ENCODE measurements at places on chromosomes 5 and 9.

DNA sequence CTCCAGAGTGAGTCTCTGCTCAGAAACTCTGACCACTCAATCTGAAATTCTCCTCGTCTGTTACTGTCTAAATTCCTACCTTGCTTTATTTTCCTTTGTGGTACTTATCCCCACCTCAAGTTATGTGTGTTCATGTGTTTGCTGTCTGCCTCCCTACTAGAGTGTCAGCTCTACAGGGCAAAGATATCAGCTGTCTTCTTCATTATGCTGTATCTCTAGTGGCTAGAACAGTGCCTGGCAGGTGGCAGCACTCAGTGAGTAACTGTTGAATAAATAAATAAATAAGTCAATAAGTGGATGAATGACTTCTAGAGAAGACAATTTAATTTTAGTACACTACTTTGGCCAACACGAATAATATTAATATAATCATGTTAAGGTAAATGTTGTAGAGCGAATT is 92.3 kb downstream of the BOD1 start:
- DNase-seq: no peak

GRCh38 chr5:122978644-122979297 is 57.8 kb downstream of the PPIC start:
- DNase-seq: no peak

DNA sequence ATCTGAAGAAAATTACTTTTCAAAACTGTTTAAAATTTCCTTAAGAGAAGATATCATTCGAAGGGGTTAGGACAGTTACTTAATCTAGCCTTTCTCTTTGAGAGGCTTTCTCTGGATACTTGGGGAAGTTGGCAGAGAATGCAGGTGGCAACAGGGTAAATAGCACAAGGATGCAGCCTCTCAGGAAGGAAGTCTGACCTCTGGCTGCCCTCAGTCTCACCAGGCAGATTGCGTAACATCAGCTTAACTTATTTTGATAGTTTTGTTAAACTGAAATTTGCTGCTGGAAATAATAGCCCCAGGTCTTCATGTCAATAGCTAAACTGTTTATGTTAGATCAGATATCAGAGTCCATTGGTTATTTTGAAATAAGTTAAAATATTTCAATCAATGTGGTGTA is 20.4 kb downstream of the CCDC192 start:
- DNase-seq: peak; percentile 23

DNA sequence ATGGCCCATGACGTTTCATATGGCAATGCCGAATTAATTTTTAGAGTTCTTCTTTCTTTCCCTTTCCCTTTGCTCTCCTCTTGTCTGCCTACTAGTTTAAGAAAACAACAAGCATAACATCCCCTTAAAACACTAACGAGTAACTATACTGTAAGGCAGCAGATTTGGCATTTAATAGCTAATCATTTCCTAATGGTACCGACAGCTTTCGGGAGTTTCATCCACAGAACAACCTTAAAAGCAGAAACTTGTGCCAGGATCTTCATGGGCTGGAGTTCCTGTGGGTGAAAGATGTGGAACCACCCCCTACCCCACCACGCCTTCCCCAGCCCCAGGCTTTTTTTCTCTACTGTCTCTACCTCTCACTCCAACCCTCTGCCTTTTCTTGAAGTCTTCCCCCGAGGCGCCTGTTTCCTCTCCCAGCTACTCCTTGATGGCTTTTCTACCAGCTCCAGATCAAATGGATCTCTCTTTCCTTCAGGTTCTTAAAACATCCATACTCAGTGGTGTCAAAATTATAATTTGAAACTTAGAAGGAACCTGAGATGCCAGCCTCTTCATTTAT is 319.5 kb downstream of the PIK3R1 start:
- DNase-seq: no peak

DNA sequence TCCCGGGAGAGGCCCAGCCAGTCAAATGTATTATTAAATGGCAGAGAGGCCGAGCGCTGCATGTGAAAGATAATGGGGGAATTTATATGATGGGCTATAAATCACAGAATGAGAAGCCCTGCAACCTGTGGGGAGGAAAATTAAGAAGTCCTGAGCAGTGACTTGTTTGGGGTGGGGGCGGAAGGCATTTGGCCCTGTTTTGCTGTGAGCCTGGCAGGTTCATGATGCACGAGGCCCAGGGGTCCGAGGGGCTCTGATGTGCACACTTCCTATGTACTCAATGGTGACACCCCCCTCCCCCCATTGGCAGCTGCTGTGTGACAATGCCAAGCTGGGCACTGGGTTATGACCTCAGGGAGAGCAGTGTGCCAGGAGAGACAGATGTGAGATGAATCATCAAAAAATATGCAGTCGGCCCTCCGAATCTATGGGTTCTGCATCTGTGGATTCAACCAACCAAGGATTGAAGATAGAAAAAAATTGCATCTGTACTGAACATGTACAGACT is 13.7 kb upstream of the DAB2IP start:
- no peak for DNase-seq

GRCh38 chr5:32523625-32524024 is 61.7 kb upstream of the SUB1 start:
- peak; percentile 21 for DNase-seq

GRCh38 chr5:75964008-75964407 is 119.2 kb upstream of the SV2C start:
- peak; percentile 56 for DNase-seq

GRCh38 chr9:86975036-86975435 is 27.7 kb upstream of the GAS1 start:
- no peak for DNase-seq

DNA sequence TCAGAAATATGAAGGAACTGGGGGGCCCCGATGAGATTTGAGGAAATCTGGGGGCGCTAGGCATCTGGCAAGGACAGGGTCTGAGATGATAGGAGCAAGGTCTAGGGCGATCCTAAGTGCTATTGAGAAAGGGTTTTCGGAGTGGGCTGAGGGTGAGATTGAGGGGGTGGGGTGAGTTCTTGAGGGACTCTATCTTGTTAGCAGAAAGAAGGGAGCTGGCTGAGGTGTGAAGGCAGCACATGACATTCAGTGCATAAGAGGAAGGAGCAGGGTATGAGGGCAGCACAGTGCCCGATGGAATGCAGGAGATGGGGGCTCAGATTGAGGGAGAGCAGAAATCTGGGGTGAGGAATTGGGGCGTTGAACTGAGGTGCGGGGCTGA is 640 bp downstream of the TRIM32 start:
- no peak for DNase-seq

DNA sequence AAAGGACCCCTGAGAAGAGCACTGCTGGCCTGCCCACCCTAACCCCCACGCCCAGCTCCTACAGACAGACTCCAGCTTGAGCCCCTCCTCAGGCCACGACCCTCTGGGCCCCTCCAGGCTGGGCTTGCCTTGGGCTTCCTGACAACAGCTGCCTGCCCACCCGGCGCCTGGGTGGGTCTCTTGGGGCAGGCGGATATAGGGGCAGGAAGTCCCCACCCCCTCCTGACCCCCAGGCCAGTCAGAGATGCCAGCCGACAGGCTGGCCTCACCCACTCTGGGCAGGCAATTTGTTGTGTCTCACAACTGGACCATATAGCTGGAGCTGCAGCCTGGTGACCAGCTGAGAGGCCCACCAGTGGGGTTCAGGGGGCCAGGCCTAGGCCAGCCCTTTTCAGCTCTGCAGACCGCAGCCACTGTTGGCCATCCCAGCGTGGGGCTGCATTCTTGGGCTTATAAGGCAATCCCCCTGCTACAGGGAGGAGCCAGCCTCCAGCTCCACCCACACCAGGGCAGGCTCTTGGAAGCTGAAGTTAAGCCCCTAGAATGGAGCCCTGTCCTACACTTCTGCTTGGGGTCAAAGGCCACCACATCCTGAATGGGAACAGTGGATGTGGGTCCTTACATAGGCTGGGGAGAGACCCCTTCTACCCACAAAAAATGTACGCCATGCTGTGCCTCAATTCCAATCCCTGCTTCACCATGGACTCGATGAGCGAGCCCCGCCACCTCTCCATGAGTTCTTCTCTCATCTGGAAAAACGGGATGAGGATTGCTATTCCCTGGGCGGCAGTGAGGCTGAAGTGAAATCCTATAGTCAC is 2.0 kb downstream of the PDLIM7 start:
- DNase-seq: no peak

- DNase-seq: no peak
These were observed 78.3 kb upstream of the NIPAL4 start for GRCh38 chr5:157381746-157382145.

DNA sequence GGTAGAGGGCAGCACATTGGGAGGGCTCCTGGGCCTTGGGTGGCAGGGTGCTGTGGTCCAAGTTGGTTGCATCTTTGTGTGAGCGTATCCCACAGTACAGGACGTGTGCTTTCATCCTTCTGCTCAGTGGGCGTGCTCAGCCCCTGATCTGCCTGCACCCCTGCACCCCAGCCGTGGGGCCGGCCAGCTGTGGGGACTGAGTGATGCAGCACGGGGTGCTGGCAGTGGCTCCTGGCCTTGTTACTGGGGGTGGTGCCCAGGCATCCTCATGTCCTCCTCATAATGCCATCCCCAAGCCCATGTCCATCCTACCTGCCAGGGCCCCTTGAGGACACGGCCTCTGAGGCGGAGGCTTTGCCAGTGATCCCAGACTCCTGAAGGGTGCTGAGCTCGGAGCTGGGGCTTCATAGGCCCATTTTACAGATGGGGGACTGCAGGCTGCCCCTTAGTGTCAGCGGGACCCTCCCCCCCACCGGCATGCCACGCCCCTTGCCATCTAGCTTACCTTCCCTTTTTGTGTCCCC is 100.7 kb downstream of the PHF2 start:
- no peak for DNase-seq

- peak; percentile 11 for DNase-seq
These were observed 104.0 kb downstream of the NUDT12 start for GRCh38 chr5:103458497-103459040.

DNA sequence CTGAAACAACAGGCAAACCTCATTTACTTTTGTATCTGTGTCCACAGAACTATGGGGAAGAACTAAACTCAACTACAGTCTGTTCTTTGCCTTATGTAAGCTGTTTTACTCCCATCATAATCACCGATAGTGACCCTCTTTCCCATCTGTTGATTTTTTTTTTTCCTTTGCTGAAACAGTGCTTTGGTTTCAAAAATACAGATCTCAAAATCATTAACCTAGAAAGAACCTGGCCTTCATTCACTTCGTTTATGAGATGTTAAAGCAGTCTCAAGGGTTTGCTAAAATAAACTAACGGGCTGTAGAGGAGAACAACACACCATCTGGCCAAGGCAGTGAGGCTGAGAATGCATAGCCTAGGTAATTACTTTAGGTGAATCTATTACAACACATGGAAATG is 706.6 kb upstream of the ZNF608 start:
- DNase-seq: no peak

GRCh38 chr9:135706288-135706687 is 4.3 kb downstream of the KCNT1 start:
- DNase-seq: no peak

DNA sequence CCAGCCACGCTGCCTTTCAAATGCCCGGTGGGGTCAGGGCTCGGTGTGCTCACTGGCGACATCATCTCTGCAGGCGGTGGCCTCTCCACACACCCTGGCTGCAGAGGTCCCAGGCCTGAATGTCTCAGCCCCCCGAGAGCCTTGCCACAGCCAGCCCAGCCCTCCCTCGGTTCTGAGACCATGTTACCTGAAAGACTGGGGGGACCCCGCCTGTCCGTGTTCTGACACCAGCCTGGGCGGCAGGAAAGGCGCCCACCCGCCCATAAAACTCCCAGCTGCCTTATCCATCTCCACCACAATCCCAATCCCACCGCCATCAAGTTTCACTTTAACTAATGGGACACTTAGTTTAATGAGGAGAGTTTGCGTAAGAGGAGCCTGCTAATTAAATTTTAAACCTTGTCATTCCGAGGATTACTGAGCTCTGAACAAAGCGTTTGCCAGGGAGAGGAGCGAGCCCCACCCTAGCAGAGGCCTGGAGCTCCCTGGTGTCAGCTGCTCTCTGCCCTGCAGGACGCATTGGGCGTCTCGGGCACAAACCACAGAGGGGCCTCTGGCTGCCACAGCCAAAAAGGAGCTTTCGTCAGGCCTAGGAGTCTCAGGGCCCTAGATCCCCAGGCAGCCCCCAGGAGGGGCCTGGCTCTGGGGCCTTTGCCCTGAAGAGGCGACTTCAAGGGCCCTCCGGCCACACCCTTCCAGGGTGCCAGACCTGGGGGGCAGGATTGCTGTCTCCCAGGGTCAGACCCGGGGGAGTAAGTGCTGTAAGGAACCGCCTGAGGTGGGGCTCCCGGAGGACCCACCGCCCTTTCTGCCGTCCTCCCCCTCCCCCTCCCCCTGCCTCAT is 15.3 kb downstream of the LHX3 start:
- no peak for DNase-seq

GRCh38 chr9:105357937-105358336 is 89.9 kb upstream of the FSD1L start:
- DNase-seq: no peak

GRCh38 chr5:161547406-161547737 is 847 bp upstream of the GABRB2 start:
- no peak for DNase-seq

Data from suppressor macrophage treated with lipopolysaccharide for 4 hours (primary cell).